IPS-NIHi11 (cell line): ENCODE measurements at places on chromosomes 6 and 20.

GRCh38 chr6:30092852-30093543 is 17.4 kb upstream of the RNF39 start:
- no peak for DNase-seq

- DNase-seq: no peak
These were observed 24.2 kb downstream of the PDRG1 start for GRCh38 chr20:31927627-31928159.

GRCh38 chr6:117326396-117326795 is 61.0 kb downstream of the VGLL2 start:
- DNase-seq: no peak

DNA sequence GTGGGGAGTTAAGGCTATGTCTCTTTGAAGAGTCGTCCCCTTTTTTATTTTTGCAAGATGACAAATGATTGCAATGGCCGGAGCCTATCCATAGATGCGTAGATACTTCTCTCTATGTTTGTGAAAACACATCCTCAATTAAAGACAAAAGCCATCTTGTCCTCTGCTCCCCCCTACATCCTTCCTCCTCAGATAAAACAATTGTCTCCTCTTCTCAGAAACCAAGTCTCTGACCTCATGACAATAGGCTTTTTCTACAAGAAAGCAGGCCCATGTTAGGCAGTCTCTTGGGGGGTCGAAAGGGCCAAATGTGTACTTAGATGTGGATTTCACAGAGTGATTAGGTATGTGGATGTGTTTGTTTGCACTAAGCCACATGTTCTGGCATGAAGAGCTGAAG is 51.1 kb upstream of the SSTR4 start:
- no peak for DNase-seq

- DNase-seq: no peak
These were observed 45.2 kb upstream of the PXDC1 start for GRCh38 chr6:3796719-3797041.

- DNase-seq: peak; percentile 33
These were observed 38.5 kb downstream of the SOD2 start for GRCh38 chr6:159654483-159655098.

DNA sequence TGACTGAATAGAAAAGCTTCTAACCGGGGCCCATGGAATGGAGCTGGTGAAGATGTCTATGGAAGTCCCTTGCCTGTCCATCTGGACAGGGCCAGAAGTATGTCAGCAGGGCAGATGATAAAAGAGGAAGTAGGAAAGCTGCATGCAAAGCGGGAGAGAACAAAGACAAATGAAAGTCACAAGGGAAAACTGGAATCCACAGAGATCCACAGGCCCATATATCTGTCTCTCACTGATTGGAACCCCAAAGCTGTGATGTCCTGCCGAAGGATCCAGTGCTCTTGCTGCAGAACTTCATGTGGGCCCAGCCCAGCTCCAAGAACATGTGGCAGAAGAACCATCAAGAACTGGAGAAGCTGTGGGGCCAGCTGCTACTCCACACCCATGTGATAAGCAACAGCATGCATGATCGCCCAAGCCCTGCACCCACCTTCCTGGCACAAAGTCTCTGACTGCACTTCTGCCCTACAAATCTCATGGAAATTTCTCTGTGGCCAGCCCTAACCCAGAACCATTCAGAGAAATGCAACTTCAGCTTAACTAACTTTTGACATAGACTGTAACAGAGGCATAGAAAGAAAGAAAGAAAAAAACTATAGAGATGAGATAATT is 716.0 kb downstream of the KIF16B start:
- no peak for DNase-seq

GRCh38 chr20:34689486-34689885 is 12.6 kb upstream of the PIGU start:
- no peak for DNase-seq

DNA sequence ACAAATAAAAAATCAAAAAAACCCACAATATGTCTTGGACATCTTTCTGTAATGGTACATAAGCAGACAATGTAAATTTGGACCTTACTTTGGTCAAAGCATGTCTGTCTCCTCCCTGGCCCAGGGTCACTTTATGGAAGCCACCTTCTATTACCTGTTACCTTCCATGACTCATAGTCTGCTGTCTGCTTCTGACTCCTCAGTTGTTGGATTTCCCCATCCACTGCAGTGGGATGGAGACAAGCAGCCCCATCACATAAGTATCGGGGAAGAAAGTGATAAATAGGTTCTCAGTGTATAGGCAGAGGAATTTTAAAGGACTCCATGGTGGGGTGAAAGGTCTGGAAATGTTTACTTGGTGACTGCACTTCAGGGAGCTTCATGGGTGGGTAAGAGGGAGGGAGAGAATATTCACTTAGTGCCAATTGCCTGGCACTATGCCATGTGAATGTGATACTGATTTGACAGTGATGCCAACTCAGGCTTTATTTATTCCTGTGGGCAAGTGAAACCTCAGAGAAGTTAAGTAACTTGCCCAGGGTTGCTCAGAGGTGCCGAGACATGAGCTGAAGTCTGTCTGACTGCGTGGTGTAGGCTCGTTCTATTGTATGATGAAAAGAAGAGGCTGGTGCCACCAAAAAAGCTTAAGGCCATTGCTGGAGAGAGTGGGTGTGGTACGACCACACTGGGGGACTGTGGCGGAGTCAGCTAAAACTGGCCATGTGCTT is 175.6 kb upstream of the RNF24 start:
- no peak for DNase-seq

- DNase-seq: no peak
These were observed 18.1 kb upstream of the ATRN start for GRCh38 chr20:3452690-3453089.

DNA sequence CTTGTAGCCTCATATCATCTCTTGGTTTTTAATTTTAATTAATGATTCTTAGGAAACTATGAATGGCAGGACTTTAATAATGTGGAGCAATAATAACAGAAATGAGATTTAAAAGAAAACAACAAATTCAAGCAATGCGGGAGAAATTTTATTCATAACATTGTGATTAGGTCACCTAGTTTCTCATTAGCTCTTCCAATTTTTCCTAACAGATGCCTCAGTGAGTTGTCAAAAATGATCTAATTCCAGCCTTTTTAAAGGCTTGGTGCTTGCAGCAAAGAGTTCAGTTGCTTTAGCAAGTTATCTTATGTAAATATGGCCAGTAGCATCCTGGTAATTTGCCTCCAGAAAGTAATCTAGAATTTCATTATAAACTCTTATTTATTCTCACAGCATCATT is 20.4 kb downstream of the PDE7B start:
- DNase-seq: no peak

- no peak for DNase-seq
These were observed 540.6 kb downstream of the QKI start for GRCh38 chr6:163955096-163955495.

- no peak for DNase-seq
These were observed 61.7 kb downstream of the UTRN start for GRCh38 chr6:144346719-144347447.

DNA sequence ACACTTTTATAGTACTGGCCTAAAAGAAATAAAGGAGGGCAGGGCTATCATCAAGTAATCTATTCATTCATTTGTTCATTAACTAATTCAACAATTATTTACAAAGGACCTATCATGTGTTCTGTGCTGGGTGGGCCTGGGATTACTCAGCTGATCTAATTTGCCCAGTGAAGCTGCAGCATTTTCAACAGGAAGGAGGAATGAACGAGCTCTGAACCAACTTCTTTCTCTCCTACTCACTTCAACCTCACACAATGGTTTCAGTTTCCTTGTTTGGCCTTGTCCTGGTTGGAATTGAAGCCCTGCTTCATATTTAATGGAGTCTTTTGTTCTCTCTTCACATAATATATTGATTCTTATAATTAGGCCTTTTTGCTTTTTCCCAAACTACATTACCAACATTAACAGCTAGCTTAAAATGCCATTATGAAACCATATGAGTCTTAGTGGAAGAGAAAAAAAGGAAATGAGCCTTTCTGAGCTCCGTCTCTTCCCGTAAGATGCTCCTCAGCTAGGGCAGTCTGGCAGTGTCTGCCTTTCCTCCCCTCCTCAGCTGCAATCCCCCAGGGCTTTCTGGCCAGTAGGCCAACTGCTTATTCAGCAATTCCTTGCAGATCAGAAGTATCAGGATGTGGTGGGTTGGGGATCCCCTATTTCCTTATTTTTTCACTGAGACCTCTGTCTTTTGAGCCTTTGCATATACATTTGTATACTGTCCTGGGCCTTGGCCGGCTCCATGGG is 79.4 kb upstream of the NRN1 start:
- no peak for DNase-seq

DNA sequence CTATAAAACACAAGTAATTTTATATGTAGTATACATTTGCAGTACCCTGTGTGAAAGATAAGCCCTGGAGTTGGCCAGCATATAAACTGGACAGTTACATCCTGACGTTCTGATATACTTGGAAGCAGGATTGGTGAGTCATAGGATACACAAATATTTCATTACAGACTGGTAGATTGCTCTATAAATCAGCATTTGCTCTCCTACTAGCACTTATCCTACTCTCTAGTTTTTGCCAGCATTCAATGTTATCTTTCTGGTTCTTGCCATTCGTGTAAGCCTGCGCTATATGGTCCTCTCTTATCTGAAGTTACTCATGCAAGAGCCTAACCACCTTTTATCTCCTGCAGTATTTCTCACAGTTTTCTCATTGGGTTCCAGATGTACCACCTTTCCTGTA is 680.2 kb upstream of the MMS22L start:
- DNase-seq: no peak

DNA sequence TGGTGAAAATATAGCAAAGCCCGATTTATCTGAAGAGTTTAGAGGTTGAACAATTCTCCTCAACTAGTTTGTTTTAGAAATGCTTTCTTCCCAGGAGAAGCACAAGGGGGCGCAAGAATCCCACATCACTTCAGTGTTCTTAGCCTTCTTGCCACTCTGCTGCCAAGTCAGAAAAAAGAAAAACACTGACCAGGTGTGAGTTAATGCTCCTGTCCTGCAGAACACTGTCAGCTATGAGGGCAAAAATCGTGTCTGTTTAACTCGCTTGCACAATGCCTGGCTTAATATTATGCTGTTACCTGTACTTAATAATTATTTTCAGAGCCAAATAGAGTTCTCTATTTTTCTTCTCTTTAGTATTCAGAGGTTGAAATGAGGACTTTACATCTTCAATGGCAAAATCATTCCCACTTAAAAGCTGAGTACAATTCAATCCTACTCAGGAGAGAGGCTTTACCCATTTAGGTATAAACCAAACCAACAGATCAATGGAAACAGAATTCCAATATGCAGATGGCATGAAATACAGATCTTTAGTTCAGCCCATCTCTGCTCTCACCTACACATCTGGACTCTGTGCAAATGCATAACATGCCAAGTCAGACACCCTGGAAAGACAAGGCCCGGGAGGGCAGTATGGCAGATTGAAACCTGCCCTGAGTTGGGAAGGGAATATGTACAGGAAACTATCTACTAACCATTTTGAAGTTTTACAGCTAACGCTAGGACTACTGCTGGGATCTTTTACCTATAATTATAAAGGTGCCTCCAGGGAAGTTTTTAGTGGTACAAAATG is 71.4 kb upstream of the TULP1 start:
- peak; percentile 62 for DNase-seq

GRCh38 chr6:143647191-143647590 is 30.6 kb upstream of the PHACTR2 start:
- no peak for DNase-seq

GRCh38 chr6:106213660-106214289 is 111.8 kb downstream of the ATG5 start:
- DNase-seq: no peak

DNA sequence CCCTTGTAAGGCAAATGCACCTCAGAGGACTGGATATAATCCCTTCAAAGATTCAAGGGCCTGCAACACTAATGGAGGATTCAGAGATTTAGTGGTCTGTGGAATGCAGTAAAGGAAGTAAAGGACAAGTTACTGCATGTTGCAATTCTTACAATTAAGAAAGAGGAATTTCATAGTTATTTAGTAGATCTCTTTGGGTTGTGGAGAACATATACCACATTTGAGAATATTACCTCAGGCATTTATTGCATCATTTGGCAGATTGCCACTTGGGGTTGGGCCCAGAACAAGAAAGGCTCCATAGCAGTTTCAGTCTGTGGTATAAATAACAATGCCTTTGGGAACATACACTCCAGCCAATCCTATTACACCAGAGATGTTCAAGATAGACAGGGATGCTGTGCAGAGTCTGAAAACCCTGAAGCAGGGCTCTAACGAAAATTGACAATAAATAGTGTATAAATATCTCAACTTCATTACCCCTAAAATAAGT is 20.9 kb upstream of the EPM2A start:
- no peak for DNase-seq

GRCh38 chr6:46116289-46116688 is 13.5 kb upstream of the ENPP4 start:
- DNase-seq: no peak

DNA sequence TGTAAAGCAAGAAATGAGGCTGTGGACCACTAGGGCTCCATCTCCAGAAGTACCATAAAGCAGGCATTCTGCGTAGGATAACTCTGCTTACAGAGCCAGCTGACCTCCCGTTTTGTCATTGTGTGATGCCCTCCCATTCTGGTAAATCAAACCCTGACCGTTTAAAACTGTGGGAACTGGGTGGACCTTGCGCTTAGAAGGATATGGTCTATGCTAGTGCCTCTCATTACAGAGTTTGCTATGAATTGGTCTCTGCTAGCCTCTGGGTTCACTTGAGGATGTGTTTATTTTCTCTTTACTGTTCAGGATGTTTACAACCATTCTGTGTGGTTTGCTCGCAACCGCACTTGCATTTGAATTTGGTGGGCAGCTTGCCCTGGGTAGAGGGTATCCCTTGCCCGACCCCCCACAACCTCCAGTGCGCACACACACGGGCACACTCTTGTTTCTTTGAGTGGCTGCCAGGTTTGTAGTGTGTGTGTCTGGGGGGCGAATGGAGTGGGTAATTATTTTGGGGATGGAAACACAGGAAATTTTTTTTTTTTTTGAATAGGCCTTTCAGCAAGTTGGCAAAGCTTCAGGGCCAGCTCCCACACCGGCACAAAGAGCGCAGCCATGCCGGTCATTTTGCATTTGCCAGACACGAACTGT is 198.3 kb downstream of the JARID2 start:
- no peak for DNase-seq

- no peak for DNase-seq
These were observed 143.4 kb upstream of the EXOC2 start for GRCh38 chr6:836276-836853.

DNA sequence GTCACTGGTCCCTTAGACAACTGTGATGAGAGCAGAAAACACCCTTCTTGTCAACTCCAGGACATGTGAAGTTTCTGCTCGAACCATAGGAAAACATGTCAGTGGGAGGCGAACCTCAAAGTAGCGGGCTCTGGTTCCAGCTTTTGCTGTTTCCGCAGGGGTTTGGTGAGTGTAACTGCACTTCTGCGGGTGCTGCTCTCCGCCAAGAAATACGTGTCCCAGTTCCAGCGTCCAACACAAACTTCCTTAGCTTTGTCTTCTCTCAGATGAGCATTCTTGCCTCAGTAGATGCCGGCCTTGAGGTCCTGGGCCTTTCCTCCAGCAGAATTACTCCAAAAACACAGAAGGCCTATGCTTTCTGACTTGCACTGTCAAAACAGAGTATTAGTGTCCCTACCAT is 156.3 kb downstream of the FNDC1 start:
- no peak for DNase-seq
